ENCODE measurements at places on chromosomes 1 and 21. TPM values are rescaled to one million over a fixed set of nuclear protein-coding genes. Genes with fewer than 3 reads are reported as not detected.

DNA sequence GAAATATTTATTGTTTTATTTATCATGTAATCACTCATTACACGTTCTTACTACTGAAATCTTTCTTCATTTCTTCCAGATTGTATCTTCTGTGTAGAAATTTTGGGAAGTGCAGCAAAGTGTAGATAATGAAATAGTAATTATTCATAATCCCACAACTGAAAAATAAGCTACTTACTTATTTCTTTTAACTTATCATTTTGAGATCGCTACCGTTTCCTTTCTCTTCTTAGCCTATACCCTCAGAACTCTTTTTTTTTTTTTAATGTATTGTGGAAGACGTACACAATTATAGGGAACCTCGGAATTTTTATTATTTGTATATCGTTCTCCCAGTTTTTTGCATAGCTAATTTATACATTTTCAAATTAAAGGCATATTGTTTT is 518 bp upstream of the FH start:
- no peak for DNase-seq
- peaks cover 20% of the 10 kb centered on the region for H3K27me3 ChIP-seq

Gene OR6K3
- total RNA-seq = not detected

Gene CNR2
- 0.25 TPM for total RNA-seq

- DNase-seq = no peak
- H3K27ac ChIP-seq = no peak overlapping the region
- no peaks in the 10 kb centered on the region for H3K4me1 ChIP-seq
- H3K27me3 ChIP-seq = no peaks in the 10 kb centered on the region
Observed at GRCh38 chr1:214685906-214686305, 82.9 kb downstream of the CENPF start.

DNA sequence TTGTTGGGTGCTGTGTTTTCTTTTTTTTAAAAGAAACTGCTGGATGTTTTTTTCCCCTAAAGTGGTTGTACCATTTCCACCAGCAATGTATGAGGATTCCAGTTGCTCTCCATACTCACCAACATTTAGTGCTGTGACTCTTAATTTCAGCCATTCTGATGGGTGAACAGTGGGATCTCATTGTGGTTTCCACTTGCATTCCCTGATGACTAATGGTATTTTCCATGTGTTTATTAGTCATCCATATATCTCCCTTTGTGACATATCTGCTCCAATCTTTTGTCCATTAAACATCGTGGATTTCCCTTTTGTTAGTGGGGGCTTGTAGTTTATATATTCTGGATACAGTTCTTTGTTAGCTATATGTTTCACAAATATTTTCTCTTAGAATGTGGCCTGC is 206.0 kb downstream of the CAMTA1 start:
- no peak overlapping the region for H3K27ac ChIP-seq
- peaks cover under 1% of the 10 kb centered on the region for H3K4me1 ChIP-seq
- H3K36me3 ChIP-seq = no peaks in the 10 kb centered on the region
- H3K27me3 ChIP-seq = peaks cover 15% of the 10 kb centered on the region
- no peak for DNase-seq
- H3K4me3 ChIP-seq = no peak overlapping the region

Gene TEX38
- total RNA-seq = not detected

- DNase-seq = no peak
- no peak overlapping the region for H3K4me3 ChIP-seq
- H3K4me1 ChIP-seq = peaks cover 7% of the 10 kb centered on the region
- no peaks in the 10 kb centered on the region for H3K36me3 ChIP-seq
Observed at GRCh38 chr1:204341380-204341779, 18.3 kb downstream of the PLEKHA6 start.

Gene CLCA1
- total RNA-seq = not detected

- no peak overlapping the region for H3K4me3 ChIP-seq
- no peaks in the 10 kb centered on the region for H3K36me3 ChIP-seq
- H3K4me1 ChIP-seq = peaks cover 2% of the 10 kb centered on the region
- no peak for DNase-seq
Observed at GRCh38 chr1:64195081-64195395, 8.4 kb upstream of the UBE2U start.

Gene PDZK1IP1
- not detected for total RNA-seq

DNA sequence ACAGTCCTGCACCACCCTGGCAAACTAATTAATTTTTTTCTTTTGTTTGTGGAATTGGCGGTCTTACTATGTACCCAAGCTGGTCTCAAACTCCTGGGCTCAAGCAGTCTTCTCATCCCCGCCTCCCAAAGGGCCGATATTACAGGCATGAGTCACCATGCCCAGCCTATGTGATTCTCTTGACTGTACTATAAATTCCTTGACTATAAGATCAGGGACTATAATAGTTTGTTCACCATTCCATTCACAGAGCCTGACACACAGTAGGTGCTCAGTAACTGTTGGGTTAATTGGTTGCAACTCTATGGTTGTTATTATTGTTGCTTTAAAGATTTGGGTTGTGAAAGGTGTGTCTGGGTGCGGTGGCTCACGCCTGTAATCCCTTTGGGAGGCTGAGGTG is 17.2 kb downstream of the DAP3 start:
- H3K4me3 ChIP-seq = no peak overlapping the region
- no peak for DNase-seq
- H3K4me1 ChIP-seq = peaks cover 14% of the 10 kb centered on the region
- no peaks in the 10 kb centered on the region for H3K27me3 ChIP-seq
- no peak overlapping the region for H3K27ac ChIP-seq

DNA sequence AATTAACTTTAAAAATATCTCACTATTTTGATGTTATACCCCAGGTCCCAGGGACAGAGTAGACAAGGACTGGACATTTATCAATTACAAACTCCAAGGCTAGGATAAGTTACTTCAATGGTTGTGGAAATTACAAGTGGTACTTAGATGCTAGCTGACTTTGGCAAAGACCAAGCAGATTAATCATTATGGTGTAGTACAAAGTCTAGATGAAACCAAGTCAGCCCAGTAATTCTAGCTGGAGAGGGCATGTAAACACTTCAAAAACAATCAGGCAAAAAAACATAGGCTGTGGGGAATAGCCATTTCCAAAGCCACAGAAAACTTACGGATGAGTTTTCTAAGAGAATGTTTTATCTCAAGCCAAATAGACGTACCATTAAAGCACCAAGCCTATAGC is 124.5 kb downstream of the TSEN15 start:
- H3K27me3 ChIP-seq = no peaks in the 10 kb centered on the region
- no peak overlapping the region for H3K27ac ChIP-seq
- DNase-seq = no peak
- H3K4me1 ChIP-seq = no peaks in the 10 kb centered on the region
- H3K4me3 ChIP-seq = no peak overlapping the region

GRCh38 chr1:160836561-160836960 is 26.1 kb downstream of the CD244 start:
- H3K4me1 ChIP-seq = peaks cover 65% of the 10 kb centered on the region
- no peaks in the 10 kb centered on the region for H3K27me3 ChIP-seq
- no peaks in the 10 kb centered on the region for H3K36me3 ChIP-seq
- peak overlapping the region; percentile 99 for H3K27ac ChIP-seq

DNA sequence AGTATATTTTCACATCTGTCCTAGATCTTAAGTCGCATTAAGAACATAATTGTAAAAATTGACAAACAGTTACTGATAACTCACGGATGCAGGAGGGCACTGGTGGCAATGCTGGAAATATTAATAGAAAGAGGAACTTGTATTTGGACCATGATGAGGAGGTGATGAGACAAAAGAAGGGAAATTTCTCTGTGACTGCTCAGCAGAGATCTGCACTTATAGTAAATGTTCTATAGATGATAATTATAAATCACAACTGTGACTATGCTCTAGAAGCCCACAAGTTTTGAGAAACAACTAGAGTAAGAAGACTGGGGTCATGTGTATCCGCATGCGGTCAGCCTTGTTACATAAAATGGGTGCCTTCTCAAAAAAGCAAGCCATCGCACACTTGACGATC is 8.7 kb upstream of the DUSP12 start:
- no peak for DNase-seq
- no peaks in the 10 kb centered on the region for H3K36me3 ChIP-seq
- H3K27me3 ChIP-seq = peaks cover 5% of the 10 kb centered on the region
- H3K4me1 ChIP-seq = peaks cover 54% of the 10 kb centered on the region
- H3K27ac ChIP-seq = no peak overlapping the region

Gene AKR1A1
- total RNA-seq = 186 TPM

GRCh38 chr1:2301607-2302291 is 73.6 kb downstream of the SKI start:
- peak; percentile 52 for DNase-seq
- H3K27ac ChIP-seq = peak overlapping the region; percentile 99
- H3K27me3 ChIP-seq = no peaks in the 10 kb centered on the region
- H3K4me1 ChIP-seq = peaks cover 49% of the 10 kb centered on the region
- H3K4me3 ChIP-seq = peak overlapping the region; percentile 81
- H3K36me3 ChIP-seq = peaks cover 21% of the 10 kb centered on the region

- H3K36me3 ChIP-seq = no peaks in the 10 kb centered on the region
- peaks cover 18% of the 10 kb centered on the region for H3K27me3 ChIP-seq
- peak; percentile 22 for DNase-seq
Observed at GRCh38 chr1:33624991-33625870, 152.8 kb downstream of the ZSCAN20 start.

GRCh38 chr1:102466487-102466886 is 469.8 kb upstream of the OLFM3 start:
- H3K4me3 ChIP-seq = no peak overlapping the region
- H3K36me3 ChIP-seq = no peaks in the 10 kb centered on the region
- no peaks in the 10 kb centered on the region for H3K27me3 ChIP-seq

- DNase-seq = no peak
- H3K27ac ChIP-seq = no peak overlapping the region
- H3K27me3 ChIP-seq = no peaks in the 10 kb centered on the region
- no peak overlapping the region for H3K4me3 ChIP-seq
- no peaks in the 10 kb centered on the region for H3K36me3 ChIP-seq
Observed at GRCh38 chr21:42056996-42057689, 14.0 kb upstream of the UMODL1 start.

DNA sequence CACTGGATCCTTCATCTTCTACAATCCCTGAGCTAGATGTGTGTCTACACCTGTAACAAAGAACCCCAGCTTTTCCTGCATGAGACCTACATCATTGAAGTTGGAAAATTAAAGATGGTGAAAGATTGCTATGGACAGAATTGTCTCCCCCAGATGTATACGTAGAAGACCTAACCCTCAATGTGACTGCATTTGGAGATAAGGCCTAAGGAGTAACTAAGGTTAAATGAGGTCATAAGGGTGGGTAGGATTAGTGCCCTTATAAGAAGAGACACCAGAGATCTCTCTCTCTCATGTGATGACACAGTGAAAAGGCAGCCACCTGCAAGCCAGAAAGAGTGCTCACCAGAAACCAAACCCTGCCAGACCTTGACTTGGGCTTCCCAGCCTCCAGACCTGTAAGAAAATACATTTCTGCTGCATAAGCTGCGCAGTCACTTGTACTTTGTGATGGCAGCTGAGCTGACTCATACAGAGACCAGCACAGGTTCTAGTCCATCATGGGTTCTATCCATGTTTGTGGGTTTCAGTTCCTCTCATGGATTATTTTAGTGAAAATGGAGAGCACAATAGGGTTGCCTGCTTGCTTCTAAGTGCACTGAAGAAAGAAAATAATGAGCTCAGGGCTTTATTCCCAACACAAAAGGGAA is 180.8 kb downstream of the TPR start:
- H3K4me1 ChIP-seq = no peaks in the 10 kb centered on the region
- no peaks in the 10 kb centered on the region for H3K36me3 ChIP-seq
- peaks cover 12% of the 10 kb centered on the region for H3K27me3 ChIP-seq
- H3K4me3 ChIP-seq = no peak overlapping the region
- H3K27ac ChIP-seq = no peak overlapping the region

DNA sequence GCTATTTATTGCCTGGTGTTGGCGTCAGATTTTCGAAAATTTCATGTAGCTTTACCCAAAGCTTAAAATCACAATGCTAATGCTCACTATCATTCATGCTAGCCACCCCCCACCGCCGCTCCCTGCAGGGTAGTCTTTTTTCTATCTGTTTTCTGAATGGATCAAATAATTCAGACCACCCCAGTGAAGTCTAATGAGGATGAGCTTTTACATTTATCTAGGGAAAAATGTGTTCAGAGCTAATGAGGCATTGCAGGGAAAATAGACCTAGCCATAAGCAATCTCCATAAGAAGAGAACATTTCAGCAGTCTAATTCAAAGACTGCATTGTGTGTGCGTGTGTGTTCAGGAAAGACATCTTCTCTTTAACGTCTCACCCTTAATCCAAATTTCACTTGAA is 533.0 kb upstream of the PRMT6 start:
- no peak overlapping the region for H3K4me3 ChIP-seq
- H3K27me3 ChIP-seq = no peaks in the 10 kb centered on the region
- H3K4me1 ChIP-seq = no peaks in the 10 kb centered on the region
- no peaks in the 10 kb centered on the region for H3K36me3 ChIP-seq

DNA sequence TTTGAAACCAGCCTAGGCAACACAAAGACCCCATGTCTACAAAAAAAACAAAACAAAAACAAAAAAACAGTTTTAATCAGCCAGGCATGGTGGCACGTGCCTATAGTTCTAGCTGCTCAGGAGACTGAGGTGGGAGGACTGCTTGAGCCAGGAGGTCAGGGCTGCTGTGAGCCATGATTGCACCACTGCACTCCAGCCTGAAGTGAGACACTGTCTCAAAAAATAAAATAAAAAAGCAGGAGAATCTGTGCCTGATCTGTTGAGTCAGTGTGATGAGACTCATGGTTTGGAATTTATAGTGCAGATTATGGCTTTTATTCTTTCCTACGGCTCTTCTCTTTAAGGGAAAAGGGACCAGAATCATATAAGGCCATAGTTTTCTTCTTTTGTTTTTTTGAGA is 16.5 kb downstream of the TRIT1 start:
- no peak for DNase-seq
- H3K36me3 ChIP-seq = peaks cover 34% of the 10 kb centered on the region

GRCh38 chr1:44594871-44595735 is 79.2 kb downstream of the TMEM53 start:
- no peak overlapping the region for H3K27ac ChIP-seq
- H3K27me3 ChIP-seq = no peaks in the 10 kb centered on the region
- peak; percentile 85 for DNase-seq
- H3K4me1 ChIP-seq = no peaks in the 10 kb centered on the region

DNA sequence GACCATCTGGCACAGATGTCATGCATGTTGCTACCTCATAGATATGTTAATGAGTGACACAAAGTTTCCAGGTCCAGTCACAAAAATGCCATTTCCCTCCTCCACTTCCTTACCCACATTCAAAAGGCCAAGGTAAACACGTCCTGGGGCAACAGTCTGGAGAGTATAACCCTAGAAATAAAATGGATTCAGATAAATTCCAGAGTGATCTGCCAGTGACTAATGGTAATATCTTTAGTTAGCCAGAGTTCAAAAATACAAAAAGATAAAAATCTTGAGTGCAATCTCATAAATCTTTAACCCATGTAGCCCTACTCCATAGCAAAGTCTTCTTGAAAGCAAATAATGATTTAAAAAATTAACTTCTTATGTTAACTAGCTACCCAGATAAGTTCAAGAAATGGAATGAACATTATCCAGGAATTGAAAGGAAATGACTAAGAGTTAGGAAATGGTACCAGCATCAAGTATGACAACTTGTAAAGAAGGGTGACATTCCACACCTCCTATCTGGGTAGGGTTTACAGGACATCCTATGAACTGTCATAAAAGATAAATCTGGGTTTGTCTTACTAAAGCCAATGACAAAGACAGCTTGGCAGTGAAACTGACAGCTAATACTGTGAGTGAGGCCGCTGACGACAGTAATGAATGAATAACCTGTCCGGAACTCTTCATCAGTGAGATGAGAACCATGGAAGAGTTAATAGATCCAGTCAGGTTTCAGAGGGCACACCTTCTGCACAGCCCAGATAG is 18.1 kb downstream of the RGS2 start:
- H3K4me1 ChIP-seq = peaks cover 3% of the 10 kb centered on the region
- no peaks in the 10 kb centered on the region for H3K36me3 ChIP-seq
- DNase-seq = no peak

GRCh38 chr1:67214420-67215174 is 48.3 kb downstream of the IL23R start:
- no peak overlapping the region for H3K27ac ChIP-seq
- peak; percentile 79 for DNase-seq
- H3K36me3 ChIP-seq = no peaks in the 10 kb centered on the region
- H3K27me3 ChIP-seq = no peaks in the 10 kb centered on the region
- no peak overlapping the region for H3K4me3 ChIP-seq
